Uterus (tissue), 4 donors: ENCODE measurements at places on chromosomes 1 and 21. TPM values are rescaled to one million over a fixed set of nuclear protein-coding genes. Genes with fewer than 3 reads are reported as not detected.
A peak's percentile ranks its signal among the peaks of the same experiment; 100 is the strongest.

CCDC17 gene
- total RNA-seq = 3.3 TPM

PUM1 gene
- total RNA-seq = 152 TPM

RLF gene
- total RNA-seq = 30.2 TPM

ADAMTS1 gene
- 96.8 TPM for total RNA-seq

FAM78B gene
- total RNA-seq = 0.26 TPM

LCE2C gene
- not detected for total RNA-seq

TIE1 gene
- 47.4 TPM for total RNA-seq

GRCh38 chr1:85864727-85865126, 156.5 kb upstream of the ZNHIT6 start:
- DNase-seq = no peak

- DNase-seq = no peak
Measured at GRCh38 chr1:233025157-233025556, 74.7 kb downstream of the NTPCR start.

DNA sequence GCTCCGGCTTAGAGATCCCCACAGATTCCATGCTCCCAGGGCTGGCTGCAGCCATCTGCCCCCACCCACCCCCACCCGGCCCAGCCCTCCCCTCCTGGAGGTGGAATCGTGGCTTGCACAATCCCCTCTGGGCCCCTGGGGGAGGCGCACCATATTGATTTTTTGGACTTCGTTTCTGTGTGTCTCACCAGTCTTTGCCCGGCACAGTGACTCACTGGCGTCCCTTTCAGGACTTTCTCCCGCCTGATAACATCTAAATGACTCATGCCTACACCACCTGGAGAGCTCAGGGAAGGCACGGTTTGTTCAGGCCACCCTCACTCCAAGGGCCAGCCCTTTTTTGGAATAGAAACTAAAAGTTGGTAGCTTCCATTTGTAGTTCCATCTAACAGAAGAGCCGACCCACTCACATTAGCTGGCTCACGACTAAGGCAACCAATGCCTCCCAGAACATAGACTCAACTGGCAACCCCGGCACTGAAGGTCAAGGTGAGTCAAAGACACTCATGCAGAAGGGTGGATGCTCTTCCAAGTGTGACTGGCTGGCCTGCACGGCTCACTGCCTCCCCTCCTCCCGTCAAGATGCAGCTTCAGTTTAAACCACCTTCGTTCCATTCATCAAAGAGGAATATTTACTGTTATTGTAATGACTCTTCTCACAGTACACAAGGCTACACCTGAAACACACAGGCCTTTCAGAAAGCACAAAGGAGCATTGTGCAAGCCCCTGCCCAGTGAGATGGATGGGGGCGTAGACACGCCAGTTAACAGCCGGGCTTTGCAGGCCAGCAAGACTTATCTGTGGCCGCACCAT, 18.1 kb upstream of the ETS2 start:
- no peak for DNase-seq

GRCh38 chr1:54465351-54465811, 59.2 kb upstream of the SSBP3 start:
- peak; percentile 43 for DNase-seq

DNA sequence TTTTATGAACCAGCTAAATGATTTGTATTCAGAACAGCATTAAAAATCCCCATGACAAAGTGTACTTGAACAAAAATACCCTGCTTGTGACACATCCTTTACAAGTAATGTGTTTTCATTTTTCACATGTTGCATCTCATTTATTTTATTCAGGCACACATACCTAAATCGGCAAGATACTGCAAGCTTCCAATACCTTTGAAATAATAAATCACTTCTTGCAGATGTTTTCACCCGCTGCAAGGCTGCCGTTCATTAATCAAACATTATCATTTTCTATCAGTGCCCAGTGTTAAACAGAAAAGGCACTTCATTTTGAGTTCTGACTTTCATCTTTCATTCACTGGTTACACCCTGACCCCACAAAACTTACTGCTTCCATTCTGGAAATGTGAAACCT, 269.6 kb downstream of the DPYD start:
- no peak for DNase-seq

GRCh38 chr1:203368624-203369451, 17.9 kb upstream of the FMOD start:
- peak; percentile 82 for DNase-seq

DNA sequence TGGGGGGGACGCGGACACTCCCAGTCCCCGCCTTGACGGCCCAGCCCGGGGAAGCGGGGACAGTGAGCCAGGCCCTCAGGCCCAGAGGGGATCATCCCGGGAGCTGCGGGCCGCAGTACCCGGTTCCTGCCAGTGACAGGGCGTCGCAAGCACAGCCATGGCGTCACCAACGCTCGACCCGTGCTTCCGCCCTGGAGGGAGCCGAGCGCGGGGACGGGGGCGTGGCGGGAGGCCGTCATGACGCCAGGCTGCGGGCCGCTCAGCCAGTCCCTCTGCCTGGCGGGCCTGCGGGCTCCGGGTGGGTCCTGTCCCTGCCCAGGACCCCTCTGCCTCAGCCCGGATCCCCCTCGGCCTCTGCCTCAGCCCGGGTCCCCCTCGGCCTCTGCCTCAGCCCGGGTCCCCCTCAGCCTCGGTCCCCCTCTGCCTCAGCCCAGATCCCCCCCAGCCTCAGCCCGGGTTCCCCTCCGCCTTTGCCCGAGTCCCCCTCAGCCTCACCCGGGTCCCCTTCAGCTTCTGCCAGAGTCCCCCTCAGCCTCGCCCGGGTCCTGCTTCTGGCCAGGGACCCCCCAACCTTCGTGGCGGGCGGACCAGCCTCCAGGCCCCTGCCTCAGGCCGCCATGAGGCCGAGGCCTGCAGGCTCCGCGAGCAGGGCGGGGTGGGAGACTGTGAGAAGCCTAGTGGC, 2.3 kb upstream of the SLC2A5 start:
- no peak for DNase-seq

DNA sequence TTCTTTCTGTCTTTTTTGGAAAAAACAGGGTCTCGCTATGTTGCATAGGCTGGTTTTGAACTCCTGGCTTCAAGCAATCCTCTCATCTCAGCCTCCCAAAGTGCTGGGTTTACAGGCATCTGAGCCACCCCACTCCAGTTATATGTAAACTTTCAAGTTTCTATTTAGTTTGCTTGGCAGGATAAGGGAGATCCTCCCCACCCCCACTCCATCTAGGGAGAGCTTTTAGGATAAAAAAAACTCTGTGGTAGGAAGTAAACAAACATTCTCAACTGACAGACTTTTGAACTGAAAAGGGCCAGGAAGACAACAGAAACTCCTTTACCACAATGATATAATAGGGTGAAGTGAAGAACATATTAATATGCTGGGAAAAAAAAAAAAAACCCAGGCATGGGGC, 41.0 kb upstream of the ZNF326 start:
- no peak for DNase-seq

- DNase-seq = no peak
Measured at GRCh38 chr1:183996040-183996384, 41.5 kb downstream of the COLGALT2 start.

GRCh38 chr1:148315071-148315811, 163.2 kb upstream of the NBPF11 start:
- DNase-seq = no peak

DNA sequence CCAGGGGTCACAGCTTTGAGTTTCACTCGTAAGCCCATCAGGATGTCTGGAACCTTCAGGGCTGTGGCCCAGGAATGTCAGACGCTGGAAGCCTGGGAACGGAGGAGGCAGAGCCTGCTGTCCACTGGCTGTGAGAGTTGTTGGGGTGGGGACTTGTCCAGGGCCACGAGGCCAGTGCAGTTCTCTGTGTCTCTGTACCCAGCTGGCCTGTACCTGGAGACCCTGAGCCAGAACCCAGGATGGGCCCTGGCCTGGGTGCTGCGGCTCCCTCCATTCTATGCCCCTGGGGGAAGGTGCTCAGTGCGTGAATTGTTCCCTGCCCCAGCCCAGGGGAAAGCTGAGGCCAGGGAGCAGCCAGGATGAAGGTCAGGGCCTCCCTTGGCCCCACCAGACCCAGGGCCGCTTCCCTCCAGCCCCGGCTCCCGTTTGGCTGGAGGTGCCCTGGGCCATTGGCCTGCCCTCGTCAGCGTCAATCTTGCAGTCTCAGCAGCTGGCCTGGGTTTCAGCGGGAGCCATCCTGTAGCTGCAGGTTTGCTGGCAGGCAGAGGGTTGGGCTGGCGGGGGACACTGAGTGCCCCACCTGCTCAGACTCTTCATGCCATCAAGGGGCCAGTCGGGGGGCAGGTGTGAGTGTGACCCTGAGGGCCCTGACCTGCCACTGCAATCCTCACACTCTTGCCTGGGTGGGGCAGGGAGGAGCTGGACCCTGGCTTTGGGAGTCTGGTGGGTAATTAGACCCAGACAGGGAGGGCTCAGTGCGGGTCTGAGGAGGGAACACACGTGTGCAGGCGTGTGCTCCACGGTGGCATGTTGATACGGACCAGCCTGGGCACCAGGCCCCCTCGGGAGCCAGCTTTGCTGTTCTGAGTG, 724 bp upstream of the CALML6 start:
- no peak for DNase-seq

DNA sequence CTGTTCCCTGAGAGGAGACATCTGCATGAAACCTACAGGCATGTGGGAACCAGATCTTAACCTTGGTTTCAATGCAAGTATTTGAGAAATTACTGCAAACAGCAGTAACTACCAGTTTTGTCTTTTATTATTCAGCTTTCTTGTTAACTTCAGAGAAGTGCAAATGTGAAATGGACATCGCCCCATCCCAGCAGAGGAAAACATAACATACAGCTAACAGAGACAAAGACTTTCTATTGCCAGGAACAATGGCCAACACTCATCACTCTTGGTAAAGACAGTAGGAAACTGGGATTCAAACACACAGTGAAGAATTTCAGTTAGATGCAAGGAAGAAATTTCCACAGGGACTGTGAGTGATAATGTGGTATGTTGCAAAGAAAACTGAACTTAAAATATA, 115.1 kb downstream of the SLC30A10 start:
- DNase-seq = no peak

- DNase-seq = no peak
Measured at GRCh38 chr21:36676039-36676950, 22.6 kb upstream of the SIM2 start.

- no peak for DNase-seq
Measured at GRCh38 chr1:182794091-182794490, 4.5 kb downstream of the NPL start.

GRCh38 chr1:47201179-47201578, 11.3 kb upstream of the PDZK1IP1 start:
- DNase-seq = no peak

DNA sequence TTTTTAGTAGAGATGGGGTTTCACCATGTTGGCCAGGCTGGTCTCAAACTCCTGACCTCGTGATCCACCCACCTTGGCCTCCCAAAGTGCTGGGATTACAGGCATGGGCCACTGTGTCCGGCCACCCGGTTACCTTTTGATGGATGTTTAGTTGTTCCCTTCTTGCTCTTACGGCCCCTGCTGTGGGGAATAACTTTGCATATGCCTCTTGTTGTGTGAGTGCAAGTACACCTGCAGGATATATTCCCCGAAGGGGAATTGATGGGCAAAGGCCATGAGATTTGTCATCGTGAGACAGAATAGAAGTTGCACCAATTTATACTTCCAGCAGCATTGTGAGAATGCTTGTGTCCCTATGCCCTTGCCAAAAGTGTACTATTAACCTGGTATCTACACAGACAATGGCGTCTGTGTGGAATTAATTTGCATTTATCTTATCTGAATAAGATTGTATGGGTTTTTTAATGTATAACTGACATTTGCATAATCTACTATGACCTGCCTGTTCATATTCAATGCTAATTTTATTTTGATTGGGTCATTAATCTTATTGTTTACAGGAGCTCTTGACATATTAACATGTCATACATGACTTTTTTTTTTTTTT, 8.1 kb downstream of the IL6R start:
- peak; percentile 3 for DNase-seq

DNA sequence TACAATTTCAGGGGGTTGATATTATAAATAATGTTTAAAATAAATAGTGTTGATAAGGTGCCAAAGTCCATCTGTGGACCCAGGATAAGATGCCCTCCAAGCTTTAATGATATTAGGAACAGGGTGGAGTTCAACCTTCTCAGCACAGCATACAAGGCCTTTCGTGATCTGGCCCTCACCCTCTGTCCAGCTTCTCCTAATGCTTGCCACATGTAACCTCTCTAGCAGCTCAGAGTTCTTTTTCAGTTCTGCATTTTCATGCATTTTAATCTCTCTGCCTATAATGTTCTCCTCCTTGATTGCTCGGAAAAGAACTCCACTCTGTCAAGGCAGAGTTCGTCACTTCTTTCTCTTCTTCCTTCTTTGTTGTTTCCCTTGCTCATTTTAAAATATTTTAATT, 21.4 kb upstream of the SMAP2 start:
- no peak for DNase-seq

- no peak for DNase-seq
Measured at GRCh38 chr1:1943834-1944570, 24.9 kb upstream of the TMEM52 start.

DNA sequence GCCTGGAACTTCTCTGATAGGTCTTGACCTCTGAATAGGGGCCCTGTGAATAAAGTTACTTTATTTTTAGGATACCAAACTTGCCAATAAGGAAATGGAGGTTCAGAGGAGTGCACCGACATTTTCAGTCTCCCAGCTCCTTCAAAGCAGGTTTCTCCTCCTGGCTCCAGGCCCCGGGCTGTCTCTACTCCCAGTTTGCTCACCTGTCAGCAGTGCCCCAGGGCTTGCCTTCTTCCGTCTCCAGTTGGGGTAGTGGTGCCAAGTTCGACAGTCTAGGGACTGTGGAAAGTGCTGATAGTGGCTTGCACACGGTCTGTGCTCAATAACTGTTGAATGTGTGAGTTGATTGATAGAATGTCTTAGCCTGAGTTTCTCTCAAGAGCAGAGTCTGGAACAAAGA, 149.2 kb downstream of the ACTL8 start:
- DNase-seq = no peak

- no peak for DNase-seq
Measured at GRCh38 chr1:167991546-167991945, 54.7 kb upstream of the MPC2 start.

DNA sequence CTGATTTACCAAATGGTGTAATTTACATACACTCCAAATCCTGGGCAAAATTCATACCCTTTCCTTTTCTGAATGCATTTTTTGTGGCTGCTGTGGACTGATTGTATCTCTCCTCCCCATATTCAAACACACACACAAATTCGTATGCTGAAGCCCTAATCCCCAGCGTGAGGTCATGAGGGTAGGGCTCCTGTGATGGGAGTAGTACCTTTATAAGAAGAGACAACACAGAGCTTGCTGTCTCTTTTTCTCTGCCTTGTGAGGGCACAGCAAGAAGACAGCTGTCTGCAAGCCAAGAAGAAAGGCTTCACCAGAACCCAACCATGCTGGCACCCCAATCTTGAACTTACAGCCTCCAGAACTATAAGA, 24.4 kb downstream of the DUSP10 start:
- no peak for DNase-seq
